ENCODE measurements at places on chromosomes 7 and 10.

DNA sequence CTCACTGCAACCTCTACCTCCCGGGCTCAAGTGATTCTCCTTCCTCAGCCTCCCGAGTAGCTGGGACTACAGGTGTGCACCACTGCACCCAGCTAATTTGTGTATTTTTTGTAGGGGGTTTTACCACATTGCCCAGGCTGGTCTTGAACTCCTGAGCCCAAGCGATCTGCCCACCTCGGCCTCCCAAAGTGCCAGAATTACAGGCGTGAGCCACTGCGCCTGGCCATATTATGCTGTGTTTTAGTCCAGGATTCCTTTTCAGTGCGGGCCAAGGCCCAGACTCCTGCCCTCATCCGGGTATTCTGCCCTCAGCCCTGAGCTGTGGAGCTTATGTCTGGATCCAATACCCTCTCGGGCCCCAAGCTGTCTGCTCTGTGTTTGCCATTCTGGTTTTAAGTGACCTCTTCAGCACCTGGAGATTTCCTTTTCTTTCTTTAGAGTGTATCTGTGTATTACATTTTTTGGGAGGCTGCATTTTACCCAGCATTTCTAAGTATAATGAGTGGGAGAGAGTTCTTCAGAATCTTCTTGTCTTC lies 114.9 kb downstream of the BUB3 start:
- DNase-seq: no peak

DNA sequence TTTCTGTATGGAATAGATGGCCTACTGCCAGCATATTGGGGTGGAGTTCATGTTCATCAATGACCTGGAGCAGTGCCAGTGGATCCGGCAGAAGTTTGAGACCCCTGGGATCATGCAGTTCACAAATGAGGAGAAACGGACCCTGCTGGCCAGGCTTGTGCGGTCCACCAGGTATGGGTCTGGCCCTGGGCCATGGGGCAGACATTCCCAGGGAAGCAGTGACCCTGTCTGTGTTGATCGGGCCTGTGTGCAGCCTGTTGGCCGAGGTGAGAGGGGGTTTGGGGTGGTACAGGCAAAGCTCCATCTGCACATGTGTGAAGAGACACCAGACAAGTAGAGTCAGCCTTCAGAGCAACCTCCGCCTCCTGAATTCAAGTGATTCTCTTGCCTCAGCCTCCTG lies 67.3 kb downstream of the OGDH start:
- no peak for DNase-seq

DNA sequence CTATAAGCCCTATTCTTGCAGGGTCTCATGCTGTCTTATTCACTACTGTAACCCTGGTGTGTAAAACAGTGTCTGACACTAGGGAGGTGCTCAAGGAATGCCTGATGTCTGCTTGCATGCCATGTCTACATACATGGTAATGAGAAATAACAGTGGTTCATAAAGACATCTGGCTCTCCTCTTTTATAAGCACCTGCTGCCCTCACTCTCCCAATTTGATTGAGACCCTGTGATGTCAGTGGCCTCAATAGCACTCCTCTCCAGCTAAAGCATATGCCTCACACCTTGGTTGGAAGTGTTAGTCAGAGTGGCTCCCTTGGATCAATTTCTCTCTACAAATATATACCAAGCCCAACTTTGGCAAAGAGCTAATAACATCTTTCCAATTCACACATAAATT lies 30.6 kb downstream of the ANK3 start:
- DNase-seq: no peak

- peak; percentile 74 for DNase-seq
Measured at GRCh38 chr7:55593515-55594318, 21.4 kb upstream of the VOPP1 start.

DNA sequence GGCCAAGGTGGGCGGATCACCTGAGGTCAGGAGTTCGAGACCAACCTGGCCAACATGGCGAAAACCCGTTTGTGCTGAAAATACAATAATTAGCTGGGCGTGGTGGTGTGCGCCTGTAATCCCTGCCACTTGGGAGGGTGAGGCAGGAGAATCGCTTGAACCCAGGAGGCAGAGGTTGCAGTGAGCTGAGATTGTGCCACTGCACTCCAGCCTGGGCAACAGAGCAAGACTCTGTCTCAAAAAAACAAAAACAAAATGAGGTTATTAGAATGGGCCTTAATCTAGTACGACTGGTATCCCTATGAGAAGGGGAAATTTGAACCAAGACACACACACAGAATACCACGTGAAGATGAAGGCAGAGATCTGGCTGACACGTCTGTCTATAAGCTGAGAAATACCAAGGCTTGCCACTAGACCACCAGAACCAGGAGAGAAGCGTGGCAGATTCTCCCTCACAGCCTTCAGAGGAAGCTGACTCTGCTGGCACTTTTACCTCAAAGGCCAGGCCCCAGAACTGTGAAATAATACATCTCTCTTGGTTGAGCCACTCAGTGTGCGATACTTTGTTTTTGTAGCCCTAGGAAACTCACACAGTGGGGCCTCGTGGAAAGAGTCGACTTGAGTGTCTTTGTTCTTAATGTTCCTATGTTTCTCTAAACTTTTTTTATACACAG lies 59.6 kb downstream of the TMEM209 start:
- DNase-seq: no peak

- DNase-seq: no peak
Measured at GRCh38 chr10:28468707-28469483, 64.0 kb upstream of the WAC start.

DNA sequence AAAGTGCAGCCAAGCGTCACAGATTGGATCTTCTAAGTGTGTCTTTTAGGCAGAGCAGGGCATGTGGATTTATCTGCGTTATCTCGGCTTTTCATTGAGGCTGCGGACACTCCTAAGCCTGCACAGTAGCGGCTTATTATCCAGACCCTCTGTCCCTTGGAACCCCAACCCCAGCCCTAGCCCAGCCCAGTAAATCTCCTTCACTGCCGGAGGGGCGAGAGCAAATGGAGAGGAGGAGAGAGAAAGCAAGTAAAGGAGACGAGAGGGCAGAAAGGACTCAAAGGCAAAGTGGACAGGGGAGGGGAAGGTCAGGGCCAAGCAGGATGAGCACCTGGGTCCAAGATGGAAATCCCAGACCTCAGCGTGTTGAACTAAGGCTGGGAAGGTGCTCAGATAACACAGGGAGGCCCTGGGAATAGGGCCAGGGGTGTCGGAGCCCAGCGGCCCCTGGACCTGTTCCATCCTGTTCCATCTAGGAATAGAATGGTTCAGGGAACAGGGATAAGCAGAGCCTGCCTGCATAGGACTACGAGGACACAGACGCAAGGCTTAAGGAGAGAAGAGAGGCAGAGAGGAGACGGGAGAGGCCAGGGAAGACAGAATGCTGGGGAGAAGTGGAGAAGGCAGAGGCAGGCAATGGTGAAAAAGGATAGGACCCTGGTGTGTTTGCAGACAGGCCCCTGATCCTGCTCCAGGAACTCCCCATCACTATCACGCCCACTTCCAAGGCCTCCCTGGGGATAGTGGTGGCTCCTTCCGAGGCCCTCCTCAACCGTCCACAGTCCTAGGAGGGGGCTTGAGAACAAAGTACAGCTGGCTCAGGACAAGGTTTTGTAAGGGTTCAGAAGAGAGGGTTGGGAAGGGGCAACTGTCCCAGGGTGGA lies 99.6 kb downstream of the CHST15 start:
- no peak for DNase-seq

DNA sequence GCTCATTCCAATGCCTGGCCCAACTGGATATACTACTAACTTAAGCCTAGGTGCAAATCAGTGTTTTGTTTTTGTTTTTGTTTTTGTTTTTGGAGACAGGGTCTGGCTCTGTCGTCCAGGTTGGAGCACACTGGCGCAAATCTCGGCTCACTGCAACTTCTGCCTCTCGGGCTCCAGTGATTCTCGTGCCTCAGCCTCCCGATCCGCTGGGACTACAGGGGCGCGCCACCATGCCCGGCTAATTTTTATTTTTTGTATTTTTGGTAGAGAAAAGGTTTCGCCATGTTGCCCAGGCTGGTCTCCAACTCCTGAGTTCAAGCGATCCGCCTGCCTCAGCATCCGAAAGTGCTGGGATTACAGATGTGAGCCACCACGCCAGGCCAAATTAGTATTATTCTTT lies 1.6 kb downstream of the PPP3CB start:
- DNase-seq: no peak

DNA sequence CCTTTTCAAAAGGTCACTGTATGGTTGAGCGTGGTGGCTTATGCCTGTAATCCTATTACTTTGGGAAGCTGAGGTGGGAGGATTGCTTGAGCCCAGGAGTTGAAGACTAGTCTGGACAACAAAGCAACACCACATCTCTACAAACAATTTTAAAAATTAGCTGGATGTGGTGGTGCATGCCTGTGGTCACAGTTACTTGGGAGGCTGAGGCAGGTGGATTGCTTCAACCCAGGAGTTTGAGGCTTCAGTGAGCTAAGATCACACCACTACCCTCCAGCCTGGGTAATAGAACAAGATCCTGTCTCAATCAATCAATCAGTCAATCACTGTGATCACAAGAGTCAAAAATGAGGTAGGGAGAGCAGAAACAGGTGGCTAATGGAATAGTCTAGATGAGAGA lies 97.0 kb downstream of the SUGCT start:
- DNase-seq: no peak

DNA sequence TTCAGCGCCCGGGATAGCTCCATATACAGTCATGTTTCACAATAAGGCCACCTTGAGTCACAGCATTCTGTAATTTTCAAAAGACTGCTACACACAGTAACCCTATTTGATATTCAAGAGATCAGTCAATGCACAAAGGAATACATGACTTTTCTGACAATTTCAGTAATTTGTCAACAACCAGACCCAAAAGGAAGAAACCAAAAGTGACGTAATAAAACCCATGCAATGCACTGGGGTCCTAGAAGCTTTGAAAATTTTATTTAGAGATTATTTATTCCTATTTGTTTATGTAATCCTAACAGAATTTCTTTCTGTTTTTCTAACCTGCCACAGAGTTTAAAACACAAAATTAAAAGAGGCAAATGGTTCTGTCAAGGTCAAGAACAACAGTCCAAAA lies 421.2 kb downstream of the DPP6 start:
- DNase-seq: no peak

Measured in NCI-H345 (cell line).